ENCODE measurements at places on chromosomes 1 and 21.

- DNase-seq = no peak
Observed at GRCh38 chr1:189212606-189213005, 1265.1 kb downstream of the BRINP3 start.

GRCh38 chr21:37623183-37623582, 256.6 kb downstream of the DYRK1A start:
- no peak for DNase-seq

GRCh38 chr1:100230765-100231164, 18.9 kb downstream of the DBT start:
- no peak for DNase-seq

GRCh38 chr1:94527447-94528031, 14.0 kb downstream of the F3 start:
- no peak for DNase-seq

GRCh38 chr1:160032165-160032820, 503 bp upstream of the PIGM start:
- no peak for DNase-seq

DNA sequence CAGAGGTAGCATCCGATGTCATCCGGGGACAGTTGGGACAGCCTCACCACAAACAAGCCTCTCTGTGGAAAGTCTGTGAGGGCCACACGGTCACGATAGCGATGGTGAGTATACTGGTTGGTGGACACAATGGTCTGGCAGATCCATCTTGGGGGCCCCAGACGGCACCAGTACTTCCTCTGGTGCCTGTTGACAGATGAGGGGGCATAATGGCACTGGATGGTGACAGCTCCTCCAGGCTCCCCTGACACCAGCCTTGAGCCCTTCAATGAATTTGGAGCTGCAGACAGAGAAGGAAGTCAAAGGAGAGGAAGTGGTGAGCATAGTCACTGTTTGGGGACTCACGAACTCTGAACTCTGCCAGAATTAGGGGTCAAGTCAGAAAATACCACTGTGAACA, 8.0 kb downstream of the FCAMR start:
- DNase-seq = no peak

DNA sequence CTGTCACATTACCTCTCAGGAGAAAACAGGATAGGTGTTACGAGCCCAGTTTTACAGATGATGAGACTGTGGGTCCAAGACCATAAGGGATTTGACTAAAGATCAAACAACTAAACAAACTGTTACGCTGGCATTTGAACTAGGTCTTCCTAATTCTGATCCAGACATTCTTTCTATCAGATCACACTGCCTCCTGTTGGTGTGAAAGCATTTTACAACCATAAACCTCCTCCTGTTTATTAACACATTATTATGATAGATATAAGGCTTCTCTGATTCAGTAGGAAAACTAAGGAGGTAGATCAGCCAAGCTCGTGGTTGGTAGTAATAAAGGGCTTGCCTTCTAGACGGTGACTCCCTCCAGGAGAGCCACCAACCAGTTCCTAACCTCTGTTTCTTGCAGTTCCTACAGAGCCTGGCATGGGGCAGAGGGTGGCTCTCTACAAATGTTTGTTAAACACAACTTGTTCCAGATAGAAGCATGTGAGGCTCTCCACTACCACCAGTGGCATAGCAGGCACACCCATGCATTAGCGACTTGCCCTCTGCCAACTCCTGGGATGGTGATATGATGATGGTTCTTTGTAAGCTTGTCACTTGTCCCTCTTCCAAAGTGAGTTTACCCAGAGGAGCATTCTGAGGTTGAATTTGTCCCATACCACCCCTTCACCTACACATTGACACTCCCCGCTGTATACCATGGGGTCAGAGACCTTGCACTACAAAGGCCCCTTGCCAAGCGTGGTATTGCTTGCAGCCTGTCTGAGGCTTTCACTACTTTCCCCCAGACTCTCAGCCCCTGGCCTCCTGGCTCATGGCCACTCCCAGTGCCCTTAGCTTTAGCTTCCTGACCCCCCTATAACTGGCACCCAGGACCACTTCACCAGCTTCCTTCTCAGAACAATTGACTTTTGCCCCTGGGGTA, 96.4 kb upstream of the HOOK1 start:
- DNase-seq = no peak

- no peak for DNase-seq
Observed at GRCh38 chr1:92404661-92405060, 82.1 kb downstream of the GFI1 start.

DNA sequence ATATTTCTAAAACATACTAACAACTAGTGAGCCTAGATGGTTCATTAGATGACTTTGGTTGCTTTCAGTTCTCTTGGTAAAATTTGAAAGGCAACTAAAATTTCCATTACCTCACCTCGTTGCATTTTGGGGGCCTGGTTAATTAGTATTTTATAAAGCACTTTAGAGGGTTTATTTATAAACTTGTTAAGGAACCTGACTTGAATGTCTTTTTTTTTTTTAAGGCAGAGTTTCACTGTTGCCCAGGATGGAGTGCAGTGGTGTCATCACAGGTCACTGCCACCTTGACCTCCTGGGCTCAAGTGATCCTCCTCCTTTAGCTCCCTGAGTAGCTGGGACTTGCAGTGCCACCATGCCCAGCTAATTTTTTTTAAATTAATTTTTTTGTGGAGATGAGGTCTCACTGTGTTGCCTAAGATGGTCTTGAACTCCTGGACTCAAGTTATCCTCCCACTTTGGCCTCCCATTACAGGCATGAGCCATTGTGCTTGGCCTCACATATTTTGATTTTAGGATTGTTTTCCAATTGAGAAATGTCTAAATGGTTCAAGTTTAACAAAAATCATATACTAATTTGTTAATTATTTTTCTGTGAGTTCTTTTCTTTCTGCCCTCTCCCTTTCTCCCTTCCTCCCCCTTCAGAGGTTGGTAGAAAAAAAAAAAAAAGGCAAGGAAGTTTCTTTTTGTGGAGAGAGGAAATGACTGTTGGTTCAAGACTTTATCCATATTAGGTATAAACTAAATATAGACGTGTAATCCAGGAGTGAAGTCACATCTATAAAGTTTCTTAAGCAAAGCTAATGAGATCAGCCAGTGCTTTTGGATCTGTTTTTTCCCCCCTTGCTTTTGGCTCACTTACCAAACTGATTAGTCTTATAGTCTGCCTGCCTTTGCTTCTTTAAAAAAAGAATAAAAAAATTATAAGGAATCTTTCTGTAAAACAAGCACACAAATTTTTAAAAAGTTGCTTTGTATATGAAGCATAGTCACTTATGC, 24.7 kb downstream of the CLIC4 start:
- DNase-seq = no peak

- DNase-seq = no peak
Observed at GRCh38 chr21:34846601-34847112, 177.9 kb downstream of the CLIC6 start.

- DNase-seq = no peak
Observed at GRCh38 chr1:171345536-171345935, 31.6 kb downstream of the FMO4 start.

GRCh38 chr21:19013916-19014315, 610.3 kb upstream of the TMPRSS15 start:
- DNase-seq = no peak

DNA sequence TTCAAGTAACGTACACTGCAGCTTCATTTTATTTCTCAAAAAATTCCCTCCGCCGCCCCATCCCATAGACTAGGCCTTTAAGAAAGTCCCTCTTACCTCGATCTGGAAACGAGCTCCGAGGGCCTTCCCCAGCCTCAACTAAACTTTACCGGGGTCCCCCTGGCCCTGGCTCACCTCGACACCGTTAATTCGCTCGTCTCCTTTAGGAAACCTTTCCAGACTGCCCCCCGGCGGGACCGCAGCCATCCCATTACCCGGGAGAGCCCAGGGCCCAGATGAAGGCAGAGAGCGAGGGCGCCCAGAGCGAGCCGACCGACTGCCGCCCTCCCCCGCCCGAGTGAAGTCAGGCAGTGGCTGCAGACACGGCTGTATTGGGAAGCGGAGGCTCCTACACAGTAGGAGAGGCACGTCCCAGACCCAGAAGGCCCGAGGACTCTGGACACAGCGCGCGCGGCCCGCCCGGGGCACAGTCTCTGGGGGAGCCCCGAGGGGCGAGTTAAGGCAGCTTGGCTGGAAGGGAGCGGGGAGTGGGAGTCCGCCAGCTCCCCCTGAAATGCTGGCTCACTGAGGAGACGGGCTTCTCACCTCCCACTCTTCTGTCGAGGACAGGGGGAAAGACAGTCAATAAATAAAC, 14.6 kb downstream of the SEMA6C start:
- no peak for DNase-seq

GRCh38 chr1:66291531-66291864, 242.5 kb upstream of the SGIP1 start:
- no peak for DNase-seq

DNA sequence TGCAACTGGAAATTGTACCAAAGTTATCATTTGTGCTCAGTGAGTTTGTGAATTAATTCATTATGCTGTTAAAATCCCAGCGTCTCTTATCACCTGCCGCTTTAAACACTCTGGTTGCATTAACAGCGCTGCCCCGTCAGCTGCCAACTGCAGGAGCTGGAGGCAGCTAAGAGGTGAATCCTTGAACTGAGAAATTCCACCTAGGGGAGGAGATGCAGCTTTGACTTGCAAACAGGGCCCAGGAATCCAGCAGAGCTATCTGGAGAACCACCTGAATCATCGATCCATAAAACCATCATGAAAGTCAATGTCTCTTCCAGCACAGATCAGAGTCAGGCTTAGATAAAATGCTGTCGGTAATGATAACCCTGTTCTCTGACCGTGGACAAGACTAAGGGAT, 140.7 kb upstream of the PTBP2 start:
- no peak for DNase-seq

GRCh38 chr1:157487096-157487495, 65.2 kb downstream of the FCRL5 start:
- no peak for DNase-seq

GRCh38 chr1:89735479-89735878, 85.4 kb upstream of the LRRC8D start:
- DNase-seq = no peak

DNA sequence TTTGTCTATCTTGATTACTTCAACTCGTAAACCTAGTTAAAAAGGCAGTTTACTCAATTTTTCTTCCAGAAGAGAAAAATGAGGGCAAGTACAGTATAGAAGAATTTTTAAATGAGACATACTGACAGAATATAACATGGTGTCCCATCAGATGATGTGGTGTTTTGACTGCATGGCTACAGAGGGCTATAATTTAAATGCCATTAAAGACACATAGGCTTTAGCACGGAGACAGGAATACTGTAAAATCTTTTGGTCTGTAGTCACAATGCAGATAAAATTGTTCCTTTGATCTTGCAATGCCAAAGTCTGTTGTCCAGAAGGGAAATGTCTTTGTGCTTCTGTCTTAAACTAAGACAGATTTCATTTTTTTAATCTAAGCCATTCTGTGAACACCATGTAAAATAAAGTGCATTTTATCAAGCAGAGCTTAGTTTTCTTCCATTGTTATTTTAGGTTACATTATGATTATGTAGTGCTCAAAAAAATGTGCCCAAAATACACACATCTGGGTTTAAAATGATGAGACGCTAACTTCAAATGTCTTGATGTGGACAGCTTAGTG, 249.6 kb downstream of the PTPRC start:
- DNase-seq = no peak

GRCh38 chr1:8787218-8787617, 30.2 kb downstream of the RERE start:
- DNase-seq = no peak

DNA sequence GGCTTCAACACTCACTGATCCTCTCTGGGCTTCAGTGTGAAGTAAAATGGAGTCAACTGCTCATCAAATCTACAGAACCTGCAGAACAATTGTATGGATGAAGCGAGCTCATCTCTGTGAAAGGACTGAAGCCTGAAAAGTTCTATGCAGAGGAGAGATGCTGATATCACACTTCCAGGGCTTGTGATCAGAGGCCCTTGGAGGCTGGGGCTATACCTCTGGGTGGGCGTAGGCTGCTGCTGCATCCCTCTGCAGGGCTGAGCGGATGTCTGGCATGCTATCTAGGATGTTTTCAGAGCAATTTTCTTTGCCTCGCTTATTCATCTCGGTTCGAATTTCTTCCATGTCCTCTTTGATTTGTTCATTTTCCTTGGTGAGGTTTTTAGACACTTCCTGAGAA, 17.6 kb downstream of the OLFML2B start:
- no peak for DNase-seq

DNA sequence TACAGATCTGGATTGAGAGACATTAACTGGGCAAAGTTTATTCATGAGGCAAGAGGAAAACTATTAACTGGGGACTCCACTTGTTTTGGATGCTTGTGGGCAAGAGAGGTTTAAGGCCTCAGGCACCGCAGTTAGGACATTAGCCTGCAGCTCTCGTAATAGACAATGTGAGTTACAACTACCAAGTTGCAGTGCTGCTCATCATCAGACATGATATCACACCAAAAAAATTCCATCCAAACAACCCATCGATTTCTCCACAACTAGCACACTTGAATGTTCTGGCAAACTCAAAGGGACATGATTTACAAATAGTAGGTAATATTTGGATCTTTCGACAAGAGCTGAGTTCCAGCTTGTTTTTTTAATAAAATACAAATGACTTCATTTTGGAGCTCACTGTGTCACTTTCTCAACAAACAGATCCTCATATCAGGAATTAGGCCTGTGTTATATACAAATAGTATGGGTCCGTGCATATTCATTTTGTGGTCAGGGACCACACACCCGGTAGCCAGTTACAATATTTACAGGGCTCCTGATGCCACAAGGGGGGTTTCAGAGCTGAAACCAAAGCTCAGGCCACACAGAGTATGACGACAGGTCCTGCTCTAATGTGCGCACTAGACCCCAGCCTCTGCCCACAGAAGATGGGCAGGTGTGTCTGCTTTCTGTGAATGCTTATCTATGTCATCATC, 128.0 kb downstream of the TGFBR3 start:
- DNase-seq = no peak

- no peak for DNase-seq
Observed at GRCh38 chr1:51636764-51637522, 20.1 kb downstream of the OSBPL9 start.

- no peak for DNase-seq
Observed at GRCh38 chr1:17118706-17119075, 560 bp downstream of the PADI2 start.

GRCh38 chr1:1883092-1883873, 7.6 kb downstream of the GNB1 start:
- no peak for DNase-seq
